A549 treated with GW870086 at 1 μM for 4 hours (cell line): ENCODE measurements at places on chromosomes 13 and 19. TPM values are rescaled to one million over a fixed set of nuclear protein-coding genes. Genes with fewer than 3 reads are reported as not detected.

RASA3 gene
- 9.1 to 12.6 TPM (median 11.2 TPM) in 5 replicates for total RNA-seq

C2CD4C gene
- total RNA-seq = 0.37 to 0.46 TPM (median 0.40 TPM) in 5 replicates

ZNF837 gene
- 0.98 to 1.5 TPM (median 1.4 TPM) in 5 replicates for total RNA-seq

EDNRB gene
- total RNA-seq = 0.38 TPM in 1 of 5 replicates, not detected in the others

BEST2 gene
- 0.10 to 0.26 TPM (median 0.22 TPM) in 5 replicates for total RNA-seq

RNF225 gene
- 0.13 to 0.15 TPM in 2 of 5 replicates, not detected in the others for total RNA-seq
